ENCODE measurements at places on chromosomes 2 and 18.

DNA sequence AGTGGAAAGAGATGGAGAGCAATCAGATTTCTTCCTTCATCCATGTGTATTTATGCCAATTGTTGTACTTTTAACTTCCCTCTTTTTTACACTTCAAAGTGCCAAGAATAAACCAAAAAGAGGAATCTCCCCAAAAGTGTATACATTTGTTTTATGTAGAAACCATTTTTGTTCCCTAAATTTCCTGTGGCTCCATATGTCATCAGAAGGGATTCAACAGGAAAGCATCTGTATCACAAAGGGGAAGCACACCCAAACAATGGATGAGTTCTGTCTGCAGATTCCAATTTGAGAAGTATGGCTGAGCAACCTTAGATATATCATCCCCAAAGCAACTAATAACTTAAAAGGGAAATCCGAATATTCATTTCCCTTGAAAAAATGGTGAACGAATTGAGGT, 275.0 kb downstream of the MREG start:
- DNase-seq: no peak

GRCh38 chr2:24721470-24721869, 71.7 kb downstream of the PTRHD1 start:
- peak; percentile 71 for DNase-seq

GRCh38 chr2:72148837-72149555, 1.3 kb upstream of the CYP26B1 start:
- DNase-seq: no peak

- DNase-seq: no peak
These were observed 278.4 kb downstream of the TMX3 start for GRCh38 chr18:68436485-68436884.

- DNase-seq: no peak
These were observed 663.0 kb upstream of the FANCL start for GRCh38 chr2:58904095-58904494.

GRCh38 chr2:60499651-60500265, 53.7 kb downstream of the BCL11A start:
- DNase-seq: no peak

- no peak for DNase-seq
These were observed 16.5 kb downstream of the SPATA3 start for GRCh38 chr2:231012463-231012862.

GRCh38 chr18:79522451-79523205, 126.9 kb downstream of the NFATC1 start:
- DNase-seq: no peak

- peak; percentile 59 for DNase-seq
These were observed 53.7 kb downstream of the EPHA4 start for GRCh38 chr2:221518201-221518934.

DNA sequence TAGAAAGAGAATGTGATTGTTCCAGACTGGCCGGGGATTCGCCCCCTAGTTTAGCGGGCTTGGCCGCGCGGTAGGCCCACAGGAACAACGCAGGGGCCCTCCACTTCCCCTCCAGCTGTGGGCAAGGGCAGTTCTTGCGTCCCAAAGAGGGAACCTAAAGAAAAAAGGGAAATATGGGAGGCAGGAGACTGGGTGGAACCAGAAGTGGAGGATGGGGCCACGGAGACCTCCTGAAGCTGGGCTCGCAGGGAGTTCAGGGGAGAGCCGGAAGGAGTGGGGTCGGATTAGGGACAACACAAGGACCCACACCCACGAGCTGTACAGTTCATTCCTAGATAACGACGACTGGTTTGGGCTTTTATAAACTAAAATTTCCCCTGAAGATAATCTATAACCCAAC, 18.2 kb downstream of the GNLY start:
- no peak for DNase-seq

DNA sequence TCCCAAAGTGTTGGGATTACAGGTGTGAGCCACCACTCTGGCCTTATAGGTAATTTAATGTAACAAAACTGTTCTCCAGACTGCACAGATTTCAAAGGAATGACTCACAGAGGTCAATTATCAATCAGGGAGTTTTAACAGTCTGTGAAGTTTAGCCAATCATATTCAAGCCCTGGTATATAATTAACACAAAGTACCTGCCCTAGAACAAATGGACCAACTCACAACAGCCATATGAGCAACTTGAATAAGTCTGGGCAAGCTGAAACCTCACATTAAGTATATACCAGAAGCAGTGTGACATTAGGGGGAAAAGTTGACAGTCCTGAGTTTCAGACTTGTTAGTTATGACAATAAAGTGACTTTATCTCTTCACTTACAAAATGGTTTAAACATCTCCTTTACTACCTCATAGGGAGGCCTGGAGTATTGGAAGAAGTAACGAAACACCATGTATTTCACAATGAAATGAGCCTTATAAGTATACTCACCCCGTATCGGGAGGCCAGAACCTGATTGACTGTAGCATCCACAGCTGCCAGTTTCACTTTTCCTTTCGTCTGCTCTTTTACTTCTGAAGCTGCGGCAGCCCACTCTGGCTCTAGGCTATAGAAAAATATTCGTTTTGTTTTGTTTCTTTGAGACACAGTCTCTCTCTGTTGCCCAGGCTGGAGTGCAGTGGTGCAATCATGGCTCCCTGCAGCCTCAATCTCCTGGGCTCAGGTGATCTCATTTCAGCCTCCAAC, 22.2 kb downstream of the PDIA6 start:
- DNase-seq: no peak

DNA sequence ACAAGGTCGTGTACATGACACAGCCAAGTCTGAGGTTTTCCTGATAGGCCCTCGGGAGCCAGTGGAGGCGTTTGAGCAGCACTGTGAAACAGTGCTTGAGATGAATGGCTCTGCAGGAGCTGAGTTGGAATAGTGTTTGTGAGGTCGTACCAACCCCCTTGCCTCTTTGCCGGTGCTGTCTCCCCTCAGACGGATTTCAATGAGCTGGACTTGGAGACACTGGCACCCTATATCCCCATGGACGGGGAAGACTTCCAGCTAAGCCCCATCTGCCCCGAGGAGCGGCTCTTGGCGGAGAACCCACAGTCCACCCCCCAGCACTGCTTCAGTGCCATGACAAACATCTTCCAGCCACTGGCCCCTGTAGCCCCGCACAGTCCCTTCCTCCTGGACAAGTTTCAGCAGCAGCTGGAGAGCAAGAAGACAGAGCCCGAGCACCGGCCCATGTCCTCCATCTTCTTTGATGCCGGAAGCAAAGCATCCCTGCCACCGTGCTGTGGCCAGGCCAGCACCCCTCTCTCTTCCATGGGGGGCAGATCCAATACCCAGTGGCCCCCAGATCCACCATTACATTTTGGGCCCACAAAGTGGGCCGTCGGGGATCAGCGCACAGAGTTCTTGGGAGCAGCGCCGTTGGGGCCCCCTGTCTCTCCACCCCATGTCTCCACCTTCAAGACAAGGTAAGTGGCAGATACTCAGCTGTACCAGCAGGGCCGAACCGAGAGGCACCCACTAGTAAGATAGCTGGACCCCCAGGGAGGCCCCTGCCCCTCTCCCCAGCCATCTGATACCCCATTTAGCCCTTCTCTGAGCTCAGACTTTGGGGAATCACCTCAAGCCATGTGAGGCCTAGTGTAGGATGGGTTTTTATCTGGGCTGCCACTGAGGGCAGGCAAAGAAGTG, 83.1 kb downstream of the EPAS1 start:
- no peak for DNase-seq

DNA sequence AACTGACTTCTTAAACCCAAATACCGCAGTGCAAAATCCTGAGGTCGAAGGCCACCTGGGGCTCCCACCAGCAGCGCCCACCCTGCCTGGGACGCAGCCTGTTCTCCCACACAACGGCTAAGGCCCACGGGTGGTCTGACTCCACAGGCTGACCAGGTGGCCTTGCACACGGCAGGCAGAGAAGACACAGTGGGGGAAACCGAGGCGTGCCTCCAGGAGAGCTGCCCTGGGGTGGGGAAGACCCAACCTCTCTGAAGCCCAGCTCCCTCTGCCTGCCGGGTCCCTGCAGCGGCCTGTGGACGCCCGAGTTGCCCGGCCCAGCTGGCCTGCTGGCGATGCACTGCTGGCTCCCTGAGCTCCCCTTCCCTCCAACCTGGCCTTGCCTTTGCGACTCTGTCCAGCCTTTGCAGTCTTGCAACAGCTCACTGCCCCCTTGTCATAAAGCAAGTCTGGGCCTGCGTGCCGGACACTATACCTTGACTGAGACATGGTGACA, 9.7 kb upstream of the SEMA4C start:
- DNase-seq: no peak

DNA sequence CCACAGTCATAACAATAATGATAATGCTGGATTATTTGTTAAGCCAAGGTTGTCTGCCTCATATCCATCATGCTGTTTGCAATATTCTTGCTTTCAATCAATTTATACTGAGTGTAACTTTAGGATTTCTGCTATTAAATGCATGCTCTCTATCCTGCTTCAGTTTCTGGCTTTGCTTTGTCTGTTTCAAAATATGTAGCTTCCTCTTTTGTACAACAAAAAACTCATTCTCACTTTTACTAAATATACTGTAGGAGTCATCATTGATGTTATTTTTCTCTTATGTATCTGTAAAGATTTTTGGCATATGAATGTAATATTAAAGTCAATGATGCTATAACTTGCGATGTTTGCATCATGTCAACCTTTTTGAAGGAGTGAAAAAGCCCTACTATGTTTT, 149.3 kb downstream of the GPD2 start:
- DNase-seq: no peak

DNA sequence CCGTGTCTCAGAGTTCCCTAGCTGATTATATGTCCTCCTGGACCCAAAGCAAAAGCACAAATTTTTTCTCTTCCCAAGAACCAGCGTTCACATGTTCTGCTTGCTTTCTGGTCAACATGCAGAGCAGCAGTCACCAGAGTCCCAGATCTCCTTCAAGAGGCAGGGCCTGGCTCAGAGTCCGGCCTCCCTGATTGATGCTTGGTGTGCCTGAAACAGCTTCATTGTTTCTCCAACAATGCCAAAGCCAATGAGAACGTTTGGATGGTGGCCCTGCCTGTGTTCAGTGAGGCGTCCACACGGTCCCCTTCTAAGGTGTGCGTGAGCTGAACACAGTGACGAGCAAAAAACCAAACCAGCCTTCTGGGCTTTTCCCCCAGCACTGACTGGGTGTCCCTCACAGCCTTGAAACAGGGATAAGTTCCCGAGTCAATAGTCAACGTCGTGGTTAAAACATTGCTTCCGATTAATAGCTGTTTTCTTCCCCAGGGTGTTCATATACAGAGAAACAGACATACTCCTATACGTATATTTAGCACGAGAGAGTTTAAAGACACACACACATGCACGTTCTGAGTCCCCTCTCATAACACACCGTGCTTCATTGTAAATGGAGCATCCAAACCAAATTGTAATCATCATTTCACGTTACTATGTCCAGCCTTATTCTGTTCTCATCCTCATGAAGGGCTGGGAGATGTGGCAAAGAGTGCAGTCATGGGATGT, 19.3 kb upstream of the POU3F3 start:
- DNase-seq: no peak

DNA sequence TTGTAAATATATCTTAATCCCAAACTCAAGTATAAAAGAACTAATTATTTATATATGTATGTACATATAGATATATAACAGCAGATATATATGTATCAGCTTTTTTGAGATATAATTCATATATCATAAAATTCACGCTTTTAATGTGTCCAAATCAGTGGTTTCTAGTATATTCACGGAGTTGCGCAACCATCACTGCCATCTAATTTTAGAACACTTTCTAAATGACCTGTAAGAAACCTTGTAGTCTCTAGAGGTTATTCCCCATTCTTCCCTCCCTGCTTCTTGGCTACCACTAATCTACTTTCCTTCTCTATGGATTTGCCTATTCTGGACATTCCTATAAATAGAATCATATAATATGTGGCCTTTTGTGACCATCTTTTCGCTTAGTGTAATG, 163.5 kb upstream of the TCF4 start:
- DNase-seq: no peak

DNA sequence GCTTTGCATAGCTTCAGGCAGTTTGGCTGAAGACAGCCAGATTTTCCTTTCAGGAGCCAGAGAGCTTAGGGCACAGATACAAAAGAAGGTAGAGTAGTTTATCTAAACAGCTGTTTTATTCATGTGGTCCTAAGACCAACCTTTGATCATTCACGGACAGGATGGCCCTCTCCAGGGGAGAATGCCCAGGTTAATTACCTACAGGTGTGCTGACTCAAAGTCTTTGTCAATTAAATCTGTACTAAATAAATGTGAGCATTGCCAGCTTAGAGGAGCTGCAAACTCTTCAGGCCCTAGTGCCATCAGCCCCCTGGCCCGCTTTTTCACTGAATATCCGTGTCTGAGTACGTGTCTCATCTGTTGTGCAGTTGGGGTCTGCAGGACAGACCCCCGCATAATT, 554.7 kb downstream of the NUP35 start:
- DNase-seq: no peak

DNA sequence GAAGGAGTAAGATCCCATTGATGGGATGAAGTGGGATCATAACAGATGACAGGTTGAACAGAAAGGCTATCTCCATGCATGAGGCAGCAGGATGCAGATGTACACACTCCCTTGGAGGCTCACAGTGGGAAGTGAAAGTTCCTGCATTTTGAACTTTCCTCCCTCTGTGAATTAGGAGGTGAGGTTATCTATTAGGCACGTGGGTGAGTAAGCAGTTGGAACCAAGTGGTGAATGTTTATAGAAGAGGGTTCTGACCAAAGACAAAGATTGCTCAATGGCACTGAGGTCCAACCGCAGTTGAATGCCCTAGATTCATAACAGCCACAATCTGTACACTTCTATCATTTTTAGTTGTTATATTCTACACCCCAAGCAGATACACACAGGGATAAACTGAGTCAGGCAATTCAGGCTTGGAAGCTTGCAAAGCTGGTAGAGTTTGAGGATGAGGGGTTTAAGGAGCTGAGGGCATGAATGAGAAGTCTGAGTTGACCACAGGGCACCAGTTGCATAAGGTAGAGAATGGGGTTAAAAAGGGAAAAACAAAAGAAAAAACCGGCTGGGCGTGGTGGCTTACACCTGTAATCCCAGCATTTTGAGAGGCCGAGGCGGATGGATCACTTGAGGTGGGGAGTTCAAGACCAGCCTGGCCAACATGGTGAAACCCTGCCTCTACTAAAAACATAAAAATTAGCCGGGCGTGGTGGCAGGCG, 7.1 kb upstream of the KCMF1 start:
- DNase-seq: peak; percentile 86

DNA sequence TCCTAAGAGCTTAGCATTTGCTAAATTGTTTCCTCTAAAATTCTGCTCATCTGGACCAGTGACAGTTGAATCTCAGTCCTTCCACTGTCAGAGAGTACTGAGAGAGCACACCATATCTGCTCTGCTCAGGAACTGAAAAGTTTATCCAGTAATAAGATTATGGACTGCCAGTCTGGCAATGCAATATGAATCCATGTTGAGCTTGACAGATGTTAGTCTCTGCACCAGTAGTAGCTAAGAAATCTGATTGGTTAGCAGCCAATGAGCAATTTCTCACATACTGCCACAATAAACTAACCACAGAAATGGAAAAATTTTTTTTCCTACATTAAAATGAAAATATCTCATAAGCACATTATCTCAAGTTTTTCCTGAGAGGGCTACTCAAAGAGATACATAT, 2.3 kb downstream of the PRKD3 start:
- no peak for DNase-seq
